ENCODE measurements at places on chromosomes 2 and 18.

- no peak for DNase-seq
These were observed 60.9 kb upstream of the NT5C1B start for GRCh38 chr2:18650221-18650620.

- DNase-seq, result no peak
These were observed 460.2 kb downstream of the LRATD1 start for GRCh38 chr2:15092691-15093090.

GRCh38 chr2:122883849-122884248 lies 1128.4 kb downstream of the TSN start:
- no peak for DNase-seq

DNA sequence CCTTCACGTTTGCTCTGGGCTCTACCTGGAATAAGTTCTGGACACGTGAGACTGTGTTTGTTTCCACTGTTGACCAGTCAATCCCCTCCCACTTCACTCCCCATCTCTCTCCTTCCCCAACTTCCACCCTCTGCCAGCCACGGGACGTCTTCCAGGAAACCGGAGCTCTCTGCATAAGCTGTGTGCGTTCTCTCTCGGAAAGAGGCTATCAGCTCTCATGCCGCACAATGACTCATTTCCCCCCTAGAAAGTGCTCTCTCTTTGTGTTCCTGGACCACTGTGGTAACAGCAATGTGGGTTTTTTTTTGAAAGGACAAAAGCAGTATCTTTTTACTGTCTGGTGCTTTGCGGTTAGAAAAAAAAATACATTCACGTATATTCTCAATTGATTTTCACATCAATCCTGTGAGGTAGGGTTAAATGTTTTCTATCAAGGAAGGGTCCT lies 10.2 kb downstream of the PROKR1 start:
- DNase-seq, result peak; percentile 17

All from testis (tissue), 5 donors.